ENCODE measurements at places on chromosomes 13 and 19.

GRCh38 chr19:23470873-23471545 is 75.7 kb upstream of the ZNF91 start:
- no peak for DNase-seq

GRCh38 chr13:78401873-78402707 is 201.3 kb downstream of the POU4F1 start:
- no peak for DNase-seq

- DNase-seq = no peak
Measured at GRCh38 chr19:4018140-4018613, 10.6 kb downstream of the PIAS4 start.

DNA sequence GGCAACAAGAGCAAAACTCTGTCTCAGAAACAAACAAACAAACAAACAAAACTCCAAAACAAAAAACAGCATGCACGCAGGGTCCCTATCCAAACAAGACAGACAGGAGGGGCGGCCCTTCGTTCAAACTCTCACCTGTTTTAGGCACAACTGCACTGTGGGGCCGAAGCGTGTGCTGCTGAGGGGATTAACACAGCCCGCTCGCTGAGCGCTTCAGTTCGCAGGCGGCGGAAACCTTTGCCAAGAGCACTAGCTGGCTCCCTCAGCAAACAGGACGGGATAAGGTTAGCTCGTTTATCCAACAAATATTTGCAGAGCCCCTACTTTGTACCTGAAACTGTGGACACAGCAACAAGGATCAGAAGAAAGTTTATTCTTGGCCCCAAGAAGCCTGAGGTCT is 1.6 kb upstream of the ADPRHL1 start:
- no peak for DNase-seq

DNA sequence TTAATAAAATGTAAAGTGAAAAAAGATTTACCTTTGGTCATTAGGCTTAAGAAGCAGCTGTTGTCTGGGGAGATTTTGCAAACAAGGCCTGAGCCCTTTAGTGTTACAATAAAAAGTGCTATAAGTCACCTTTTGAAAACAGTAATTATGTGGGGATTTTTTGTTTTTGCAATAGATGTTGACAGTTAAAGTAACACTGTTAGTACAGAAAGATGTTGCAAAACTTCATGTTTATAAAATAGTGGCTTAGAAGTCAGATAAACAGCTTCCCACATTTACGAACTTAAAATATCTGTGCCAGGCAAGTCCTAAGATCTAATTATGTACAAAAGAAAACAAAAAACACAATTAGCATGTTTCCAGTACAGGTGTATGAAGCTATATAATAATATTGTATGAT is 138.0 kb upstream of the IRS2 start:
- no peak for DNase-seq

GRCh38 chr19:13920940-13921747 is 15.1 kb downstream of the CC2D1A start:
- DNase-seq = no peak

DNA sequence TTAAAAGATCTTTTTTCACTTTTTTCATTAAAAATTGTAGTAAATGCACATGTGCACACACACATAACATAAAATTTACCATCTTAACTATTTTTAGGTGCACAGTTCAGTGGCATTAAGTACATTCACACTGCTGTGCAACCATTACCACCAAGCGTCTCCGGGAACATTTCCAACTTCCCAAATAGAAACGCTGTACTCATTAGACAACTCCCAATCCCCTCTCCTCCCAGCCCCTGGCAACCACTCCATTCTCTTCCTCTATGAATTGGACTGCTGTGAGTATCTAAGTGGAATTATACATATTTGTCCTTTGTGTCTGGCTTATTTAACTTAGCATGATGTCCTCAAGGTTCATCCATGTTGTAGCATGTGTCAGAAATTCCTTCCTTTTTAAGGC is 11.6 kb downstream of the GJB2 start:
- DNase-seq = no peak

Measured in epithelial cell of prostate (primary cell).